ENCODE measurements at places on chromosomes 7 and 10. TPM values are rescaled to one million over a fixed set of nuclear protein-coding genes. Genes with fewer than 3 reads are reported as not detected.

DNA sequence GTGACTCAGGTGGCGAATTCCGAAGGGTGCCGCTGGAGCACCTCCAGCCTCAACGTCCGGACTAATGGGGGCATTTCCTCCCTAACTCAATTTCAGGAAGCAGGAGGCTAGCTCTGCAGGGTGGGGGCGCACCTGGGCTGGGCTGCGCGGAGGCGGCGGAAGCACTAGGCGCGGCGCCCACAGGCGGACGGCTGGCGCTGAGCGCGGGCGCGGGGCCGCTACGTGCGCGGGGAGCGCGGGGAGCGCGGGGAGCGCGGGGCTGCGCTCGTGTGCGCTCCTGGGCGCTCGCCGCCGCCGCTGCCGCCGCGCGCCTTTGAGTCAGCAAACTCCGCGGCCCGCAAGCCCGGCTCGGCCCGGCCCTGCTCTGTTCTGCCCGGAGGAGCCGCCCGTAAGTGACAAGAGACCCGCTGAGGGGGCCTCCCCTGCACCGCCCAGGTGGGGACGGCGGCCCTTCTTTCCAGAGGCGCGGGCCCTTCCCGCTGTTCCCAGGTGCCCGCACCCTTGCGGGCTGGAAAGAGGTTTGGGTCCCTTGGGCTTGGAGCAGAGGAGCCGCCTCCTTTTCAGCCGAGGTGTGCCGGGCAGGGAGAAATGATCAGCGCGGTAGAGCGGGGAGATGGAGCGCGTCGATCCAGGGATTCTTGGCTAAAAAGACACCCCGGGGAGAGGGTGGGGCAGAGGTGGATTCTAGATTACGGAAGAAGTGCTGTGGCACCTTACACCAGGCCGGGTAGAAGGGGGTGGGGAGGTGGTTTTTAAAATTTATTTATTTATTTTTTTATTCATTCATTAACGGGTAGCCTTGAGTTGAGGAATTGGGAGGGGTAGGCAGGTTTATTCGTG, at the start of gene SNX10:
Gene SNX10, plus strand, starts transcription at position 164 of the 840 bp plus-strand sequence. CDS start 54,581 bp downstream, outside the sequence.
- no peak for DNase-seq

DNA sequence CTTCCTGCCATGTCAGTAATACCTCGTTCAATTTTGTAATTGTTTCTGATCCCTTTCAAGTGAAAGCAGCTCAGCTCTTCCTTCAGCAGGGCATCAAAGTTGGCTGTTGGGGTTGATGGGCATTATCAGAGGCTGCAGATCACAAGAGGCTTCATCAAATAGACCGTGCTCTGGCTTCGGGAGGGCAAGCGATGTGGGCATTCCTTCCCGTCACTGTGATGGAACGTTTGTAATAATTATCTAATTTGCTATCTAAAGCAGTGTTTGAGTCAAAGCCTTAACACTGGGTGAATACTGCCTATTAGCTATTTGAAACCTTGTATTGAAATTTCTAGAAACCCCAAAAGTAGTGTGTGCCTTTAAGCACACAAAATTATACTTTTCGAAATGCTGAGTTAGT, 170.1 kb downstream of the OTUD1 start:
- no peak for DNase-seq

DNA sequence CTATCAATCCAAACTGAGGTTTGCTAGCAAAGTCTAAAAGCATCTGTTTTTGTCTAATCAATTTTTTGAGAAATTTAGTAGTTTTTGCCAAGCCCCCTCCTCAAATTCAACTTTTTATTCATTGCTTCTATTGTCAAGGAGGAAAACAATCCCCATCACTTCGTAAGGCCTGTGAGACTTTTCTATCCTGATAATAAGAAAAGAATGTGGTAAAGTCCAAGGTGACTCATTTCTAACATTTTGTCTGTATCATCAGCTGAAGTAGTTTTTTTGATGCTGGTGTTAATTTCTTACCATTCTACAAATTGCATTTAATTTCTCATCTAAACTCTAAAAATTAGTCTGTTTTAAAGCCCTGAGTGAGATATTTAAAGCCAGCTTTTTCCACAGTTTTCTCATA, 11.7 kb downstream of the ANK3 start:
- DNase-seq, result no peak

The VIPR2 gene
- 17.8 TPM for total RNA-seq

The CPXM2 gene
- 125 TPM for total RNA-seq

DNA sequence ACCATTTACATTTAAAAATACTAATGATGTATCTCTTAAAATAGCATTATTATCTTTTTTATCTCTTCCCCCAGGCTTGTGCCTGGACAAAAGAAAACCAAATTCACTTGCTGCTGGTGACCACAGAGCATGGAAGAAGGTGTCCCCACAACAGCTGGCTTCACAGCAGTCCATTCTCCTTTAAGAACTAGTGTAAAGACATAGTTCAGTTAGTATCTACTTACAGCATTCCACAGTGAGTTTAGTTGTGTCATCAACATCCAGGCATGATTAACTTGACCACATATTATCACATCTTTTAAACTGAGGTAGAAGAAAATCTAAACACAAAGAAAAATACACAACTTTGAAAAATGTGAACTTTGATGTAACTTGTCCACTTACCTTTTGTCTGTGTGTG, 55.0 kb downstream of the LRRC17 start:
- no peak for DNase-seq

DNA sequence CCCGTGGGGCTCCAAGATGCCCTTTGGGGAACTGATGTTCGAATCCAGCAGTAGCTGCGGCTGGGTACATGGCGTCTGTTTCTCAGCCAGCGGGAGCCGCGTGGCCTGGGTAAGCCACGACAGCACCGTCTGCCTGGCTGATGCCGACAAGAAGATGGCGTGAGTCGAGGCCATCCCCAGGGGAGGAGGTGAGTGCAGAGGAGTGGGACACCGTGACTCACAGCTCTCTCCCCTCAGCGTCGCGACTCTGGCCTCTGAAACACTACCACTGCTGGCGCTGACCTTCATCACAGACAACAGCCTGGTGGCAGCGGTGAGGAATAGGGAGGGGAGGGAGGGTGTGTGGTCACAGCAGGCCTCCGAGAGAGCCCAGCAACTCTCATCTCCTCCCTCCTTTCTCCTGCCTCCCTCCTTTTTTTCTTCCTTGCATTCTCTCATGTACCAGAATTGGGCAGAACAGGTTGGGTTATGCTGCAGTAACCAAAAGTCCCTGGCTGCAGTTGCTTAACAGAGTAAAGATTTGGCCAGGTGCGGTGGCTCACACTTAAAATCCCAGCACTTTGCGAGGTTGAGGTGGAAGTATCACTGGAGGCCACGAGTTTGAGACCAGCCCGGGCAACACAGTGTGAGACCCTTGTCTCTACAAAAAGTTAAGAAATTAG, 16.5 kb downstream of the ARPC1B start:
- DNase-seq, result no peak

GRCh38 chr10:75782463-75783248, 351.2 kb downstream of the LRMDA start:
- DNase-seq, result no peak

DNA sequence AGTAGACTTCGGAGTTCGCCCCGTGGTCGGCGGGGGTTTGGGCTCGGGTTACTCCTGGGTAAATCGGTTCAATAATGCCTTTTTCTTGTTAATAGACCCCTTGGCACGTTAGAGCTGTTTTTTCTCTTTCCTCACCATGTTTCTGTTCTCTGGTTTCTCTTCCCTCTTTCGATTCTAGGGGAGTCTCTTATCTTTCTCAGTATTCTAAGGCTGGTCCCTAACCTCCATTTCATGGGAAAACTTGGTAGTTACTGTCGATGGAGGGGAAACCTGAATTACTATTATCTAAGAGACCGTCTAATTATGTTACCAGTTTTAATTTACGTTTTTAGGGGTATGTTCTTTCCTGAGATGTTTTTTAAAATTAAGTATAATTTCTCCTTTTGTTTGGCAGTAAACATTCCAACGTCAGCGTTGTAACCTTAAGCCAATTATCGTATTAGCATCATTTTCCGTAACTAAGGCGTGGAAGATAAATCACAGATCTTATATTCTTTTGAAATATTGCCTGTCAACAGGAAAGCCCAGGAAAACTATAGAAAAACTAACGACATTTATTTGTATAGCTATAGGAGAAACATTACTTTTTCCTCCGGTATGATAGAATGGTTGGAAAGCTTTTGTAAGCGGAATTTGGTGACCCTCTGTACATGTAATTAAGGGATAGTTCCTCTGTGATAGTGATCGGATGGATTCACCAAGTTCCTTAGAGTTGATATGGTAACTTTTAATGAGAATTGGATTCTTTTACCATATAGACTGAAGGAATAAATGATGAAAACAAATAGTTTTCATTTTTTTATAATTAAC, 847 bp downstream of the BTAF1 start:
- no peak for DNase-seq

All from ascending aorta (tissue), 2 donors.